GM10248 (cell line): ENCODE measurements at places on chromosomes 12 and 14.
A peak's percentile ranks its signal among the peaks of the same experiment; 100 is the strongest.

- no peak for DNase-seq
These were observed 161.6 kb downstream of the KCNC2 start for GRCh38 chr12:75047885-75048525.

- no peak for DNase-seq
These were observed 13.1 kb downstream of the ATXN3 start for GRCh38 chr14:92093320-92093719.

DNA sequence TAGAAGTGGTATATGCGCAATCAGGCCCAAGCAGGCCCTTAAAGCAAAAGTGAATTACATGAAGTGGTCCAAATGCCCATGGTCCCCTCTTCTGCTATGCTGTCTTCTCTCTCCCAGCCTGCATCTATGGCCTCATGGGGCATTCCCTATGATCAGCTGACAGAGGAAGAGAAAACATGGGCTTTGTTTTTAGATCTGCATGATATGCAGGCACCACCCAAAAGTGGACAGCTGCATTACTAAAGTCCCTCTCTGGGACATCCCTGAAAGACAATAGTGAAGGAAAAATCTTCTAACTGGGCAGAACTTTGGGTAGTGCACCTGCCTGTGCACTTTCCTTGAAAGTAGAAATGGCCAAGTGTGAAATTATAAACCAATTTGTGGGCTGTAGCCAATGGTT is 145.2 kb upstream of the ARID2 start:
- no peak for DNase-seq

GRCh38 chr12:94457311-94457710 is 2.4 kb downstream of the CEP83 start:
- no peak for DNase-seq

DNA sequence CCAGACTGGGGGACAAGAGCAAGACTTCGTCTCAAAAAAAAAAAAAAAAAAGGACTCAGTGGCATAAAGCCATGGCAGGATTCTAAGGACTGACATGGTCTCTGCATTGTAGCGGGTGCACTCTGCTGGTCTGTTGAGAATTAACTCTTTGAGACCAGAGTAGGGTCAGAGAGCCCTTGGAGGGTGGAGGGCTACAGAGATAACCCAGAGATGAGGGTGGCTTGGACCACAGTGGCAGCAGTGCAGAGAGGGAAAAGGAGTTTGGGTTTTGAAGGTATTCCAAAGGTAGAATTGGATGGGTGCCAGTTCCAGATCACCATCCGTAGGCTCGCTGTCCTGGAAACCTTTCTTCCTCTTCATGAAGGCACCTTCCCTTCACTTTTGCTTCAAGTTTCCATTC is 14.3 kb upstream of the DYNC1H1 start:
- no peak for DNase-seq

DNA sequence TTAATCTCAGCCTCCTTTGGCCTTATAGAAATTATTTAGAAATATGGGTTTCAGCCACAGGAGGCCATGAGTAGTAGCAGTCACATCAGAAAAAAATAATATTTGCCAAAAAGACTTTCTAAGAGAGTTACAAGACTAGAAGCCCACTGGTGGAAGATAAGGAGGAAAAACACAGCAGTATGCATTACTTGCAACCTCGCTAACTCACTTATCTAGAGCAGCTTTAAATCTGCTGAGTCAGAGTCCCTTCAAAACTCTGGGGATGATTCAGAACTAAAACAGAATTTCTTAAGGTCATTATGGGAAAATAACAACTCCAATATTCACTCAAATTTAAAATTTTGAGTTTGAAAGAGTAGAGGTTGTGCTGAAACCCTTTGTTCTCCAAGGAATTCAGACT is 6.2 kb downstream of the OR4K17 start:
- DNase-seq: no peak

GRCh38 chr14:65476273-65476941 is 63.9 kb downstream of the FUT8 start:
- DNase-seq: no peak

DNA sequence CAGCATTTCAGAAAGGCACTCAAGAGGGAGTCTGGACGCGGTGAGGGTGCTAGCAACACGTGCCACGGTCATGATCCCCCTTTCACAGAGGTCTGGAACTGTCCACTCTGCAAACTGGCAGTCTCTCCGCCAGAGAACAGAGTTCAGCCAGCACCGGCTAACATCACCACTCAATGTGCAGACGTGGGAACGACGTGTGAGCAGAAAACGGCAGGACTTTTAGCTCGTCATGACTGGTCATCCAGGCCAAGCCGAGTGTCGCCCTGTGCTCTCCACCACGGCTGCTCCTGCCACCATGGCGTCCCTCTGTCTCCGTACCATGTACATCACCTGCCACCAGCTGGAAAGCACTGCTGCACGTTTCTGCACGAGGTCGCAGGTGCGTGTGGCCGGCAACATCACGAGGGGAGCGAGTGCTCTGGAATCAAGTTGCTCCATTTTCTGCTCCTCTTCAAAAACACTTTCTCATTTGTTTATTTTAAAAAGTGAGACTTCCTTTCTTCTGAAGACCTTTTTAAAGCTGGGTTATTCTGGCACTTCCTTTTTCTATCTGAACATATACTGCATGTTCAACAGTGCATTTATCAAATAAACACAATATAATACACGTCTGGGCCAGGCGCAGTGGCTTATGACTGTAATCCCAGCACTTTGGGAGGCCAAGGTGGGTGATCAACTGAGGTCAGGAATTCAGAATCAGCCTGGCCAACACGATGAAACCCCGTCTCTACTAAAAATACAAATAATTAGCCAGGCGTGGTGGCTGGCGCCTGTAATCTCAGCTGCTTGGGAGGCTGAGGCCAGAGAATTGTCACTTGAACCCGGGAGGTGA is 28.0 kb downstream of the SLC15A4 start:
- no peak for DNase-seq

DNA sequence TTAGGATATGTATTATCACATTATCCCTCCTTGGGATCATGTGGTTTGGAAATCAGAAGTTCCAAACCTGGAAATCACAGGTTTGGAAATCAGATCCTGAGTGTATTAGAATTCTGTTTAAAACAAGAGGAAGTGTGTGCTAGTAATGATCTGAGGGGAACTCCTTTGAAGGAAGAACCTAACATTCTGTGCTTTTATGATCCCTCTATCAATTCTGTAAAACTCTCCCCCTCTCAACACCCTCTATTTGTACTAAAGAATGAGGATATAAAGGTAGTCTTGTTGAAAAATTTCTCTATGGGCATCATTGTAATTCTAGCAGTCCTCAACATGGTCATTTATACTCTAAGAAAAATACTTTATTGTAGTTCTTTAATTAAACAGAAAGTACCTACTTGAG is 97.4 kb downstream of the SRGAP1 start:
- no peak for DNase-seq

- DNase-seq: no peak
These were observed 14.8 kb upstream of the RIC8B start for GRCh38 chr12:106759526-106760183.

- no peak for DNase-seq
These were observed 99.6 kb upstream of the PLXNC1 start for GRCh38 chr12:94048757-94049156.

DNA sequence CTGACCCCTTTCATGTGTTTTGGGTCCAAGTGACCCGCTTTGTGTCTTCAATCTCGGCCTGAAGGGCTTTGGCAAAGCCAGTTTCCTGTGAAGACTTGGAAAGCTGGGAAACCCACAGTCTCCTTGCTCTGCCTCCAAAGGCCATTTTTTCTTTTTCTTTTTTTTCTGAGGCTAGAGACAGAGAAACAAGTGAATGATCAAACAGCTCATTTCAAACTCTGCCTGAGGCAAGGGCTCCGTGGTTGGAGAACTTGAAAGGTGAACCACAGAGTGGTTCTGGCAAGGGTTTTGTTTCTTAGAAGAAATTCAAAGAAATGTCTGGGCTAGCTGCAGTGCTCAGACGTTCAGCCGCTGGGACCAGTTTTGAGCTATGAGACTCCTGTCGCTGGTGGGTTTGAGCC is 62.7 kb downstream of the ERH start:
- DNase-seq: no peak

DNA sequence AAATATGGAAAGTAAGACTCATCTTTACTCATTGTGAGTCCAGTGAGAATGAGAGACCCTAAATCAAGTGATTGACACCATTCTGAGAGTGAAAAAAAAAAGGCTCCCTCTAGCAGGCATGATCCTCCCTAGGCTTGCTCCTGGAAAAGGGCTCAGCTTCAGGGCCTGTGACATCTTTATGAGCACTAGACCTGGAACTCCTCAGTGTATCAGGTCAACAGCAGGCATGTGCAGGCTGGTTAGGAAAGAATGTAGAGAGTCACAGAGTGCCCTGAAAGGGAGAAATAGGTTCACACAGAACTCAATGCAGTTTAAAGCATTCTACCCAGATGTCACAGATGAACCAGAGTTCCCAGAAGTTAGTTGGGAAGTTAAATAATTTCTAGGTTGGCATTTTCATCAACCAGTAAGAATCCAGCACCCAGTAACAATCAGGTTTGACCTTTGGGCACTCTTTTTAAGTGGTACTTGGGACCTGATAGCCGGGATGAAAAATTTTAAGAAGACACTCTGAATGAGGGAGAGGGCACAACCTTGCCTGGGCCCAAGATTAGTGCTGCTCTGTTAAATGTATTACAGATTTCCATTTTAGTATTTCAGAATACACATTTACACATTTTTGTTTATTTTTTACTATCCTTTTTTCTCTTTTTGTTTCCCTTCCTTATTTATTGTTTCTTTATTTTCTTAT is 828.8 kb downstream of the C12orf50 start:
- DNase-seq: no peak

- DNase-seq: no peak
These were observed 720.9 kb downstream of the FSCB start for GRCh38 chr14:43786066-43786762.

DNA sequence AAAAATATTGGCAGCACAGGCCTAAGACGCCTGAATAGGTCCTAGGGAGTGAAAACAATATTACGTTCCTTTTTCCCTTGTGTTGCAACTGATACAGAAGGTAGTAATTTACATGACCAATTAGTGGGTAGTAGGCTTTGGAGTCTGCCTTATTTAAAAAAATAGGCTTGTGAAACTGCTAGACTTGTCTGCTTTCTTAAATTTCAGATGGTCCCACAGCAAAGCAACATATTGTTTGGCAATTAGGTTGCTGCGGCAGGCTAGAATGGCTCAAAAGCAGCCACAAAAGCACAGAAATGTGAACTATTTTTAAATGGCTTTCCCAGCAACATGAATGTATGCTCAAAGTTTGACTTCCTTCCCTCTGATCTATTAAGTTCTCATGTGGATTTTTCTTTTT is 211.9 kb downstream of the TTC8 start:
- no peak for DNase-seq

DNA sequence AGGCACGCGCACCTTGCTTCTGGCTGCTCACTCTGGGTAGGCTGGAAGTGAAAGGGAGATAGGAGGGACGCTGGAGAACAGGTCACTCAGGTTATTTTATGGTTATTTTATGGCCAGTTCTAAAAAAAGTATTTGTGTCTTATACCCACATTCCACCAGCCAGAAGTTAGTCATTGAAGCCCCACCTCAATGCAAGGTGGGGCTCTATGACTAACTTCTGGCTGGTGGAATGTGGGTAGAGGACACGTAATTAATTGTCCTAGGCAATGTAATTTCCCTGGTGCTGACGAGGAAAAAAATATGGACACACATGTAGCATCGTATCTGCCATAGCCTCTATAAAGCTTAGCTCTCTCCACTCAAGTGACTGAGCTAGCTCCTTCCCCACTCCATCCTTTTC is 104.9 kb downstream of the PDZRN4 start:
- DNase-seq: no peak

- no peak for DNase-seq
These were observed 208.1 kb downstream of the PTPRO start for GRCh38 chr12:15530361-15530760.

GRCh38 chr12:123142921-123143735 is 7.8 kb downstream of the PITPNM2 start:
- no peak for DNase-seq

DNA sequence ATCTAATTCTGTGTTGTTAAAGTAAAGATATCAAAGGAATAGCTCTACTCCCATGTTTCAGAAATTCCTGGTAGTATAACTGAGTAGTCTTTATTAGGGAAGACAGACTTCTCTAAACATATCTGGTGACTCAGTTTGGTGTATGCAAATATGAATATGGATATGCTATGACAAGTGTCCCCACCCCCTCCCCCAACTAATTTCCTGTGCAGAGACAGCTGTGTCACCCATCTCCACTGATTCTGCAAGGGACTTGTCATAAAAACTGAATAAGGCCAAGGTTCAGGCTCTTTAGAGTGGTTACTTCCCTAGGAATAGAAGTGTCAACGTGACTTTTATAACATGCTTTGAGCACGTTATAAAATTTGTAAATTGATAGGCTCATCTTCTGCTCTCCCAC is 429.1 kb downstream of the DAD1 start:
- no peak for DNase-seq

DNA sequence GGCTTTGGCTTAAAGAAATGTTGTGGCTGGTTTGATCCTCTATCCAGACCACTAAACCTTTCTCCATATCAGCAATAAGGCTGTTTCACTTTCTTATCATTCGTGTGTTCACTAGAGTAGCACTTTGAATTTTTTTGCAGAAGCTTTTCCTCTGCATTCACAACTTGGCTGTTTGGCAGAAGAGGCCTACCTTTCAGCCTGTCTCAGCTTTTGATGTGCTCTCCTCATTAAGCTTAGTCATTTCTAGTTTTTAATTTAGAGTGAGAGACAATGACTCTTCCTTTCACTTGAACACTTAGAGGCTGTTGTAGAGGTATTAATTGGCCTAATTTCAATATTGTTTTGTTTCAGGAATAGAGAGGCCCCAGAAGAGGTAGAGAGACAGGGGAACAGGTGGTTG is 13.8 kb downstream of the KCNMB4 start:
- DNase-seq: no peak

- no peak for DNase-seq
These were observed 444.2 kb downstream of the SNAPC1 start for GRCh38 chr14:62206456-62206855.

DNA sequence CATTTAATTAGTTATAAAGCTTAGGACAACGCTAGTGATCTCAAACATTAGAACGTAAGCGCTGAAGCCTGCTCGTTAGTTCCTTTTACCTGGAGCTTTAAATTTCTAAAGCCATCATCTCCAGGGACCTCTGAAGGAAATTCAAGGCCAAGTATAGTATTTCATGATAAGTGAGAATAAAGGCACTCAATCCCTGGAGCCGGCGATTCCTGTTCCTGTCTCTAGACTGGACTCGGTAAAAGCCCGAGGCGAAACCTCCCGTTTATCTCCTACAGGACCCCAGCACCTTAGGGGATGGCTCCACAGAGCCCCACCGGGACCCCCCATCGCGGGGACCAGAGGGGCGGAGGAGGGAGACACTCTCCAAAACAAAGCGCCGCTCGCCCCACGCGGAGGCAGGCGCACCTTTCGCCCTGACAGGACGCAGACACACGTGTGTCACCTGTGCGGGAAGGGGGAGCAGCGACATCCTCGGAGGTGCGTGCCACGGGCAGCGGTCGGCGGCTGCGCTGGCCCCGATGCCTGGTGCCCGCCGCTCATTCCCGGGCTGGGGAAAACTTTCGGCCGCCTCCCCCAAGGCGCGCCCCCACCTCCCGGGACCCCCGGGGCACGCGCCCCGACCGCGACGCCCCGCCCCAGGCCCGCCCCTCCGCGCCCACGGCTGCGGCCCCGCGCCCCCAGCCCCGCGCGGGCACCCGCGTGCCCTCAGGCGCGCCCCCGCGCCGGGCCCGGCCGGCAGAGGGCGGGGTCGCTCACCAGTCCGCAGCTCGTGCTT is 678 bp downstream of the RPS6KA5 start:
- peak; percentile 61 for DNase-seq
